Left renal pelvis (tissue), 4 donors: ENCODE measurements at places on chromosomes 6 and 20.
A peak's percentile ranks its signal among the peaks of the same experiment; 100 is the strongest.

GRCh38 chr6:43335469-43335868, 26.8 kb upstream of the CRIP3 start:
- DNase-seq = no peak

- DNase-seq = no peak
These were observed 2.6 kb downstream of the ASF1A start for GRCh38 chr6:118896339-118897136.

DNA sequence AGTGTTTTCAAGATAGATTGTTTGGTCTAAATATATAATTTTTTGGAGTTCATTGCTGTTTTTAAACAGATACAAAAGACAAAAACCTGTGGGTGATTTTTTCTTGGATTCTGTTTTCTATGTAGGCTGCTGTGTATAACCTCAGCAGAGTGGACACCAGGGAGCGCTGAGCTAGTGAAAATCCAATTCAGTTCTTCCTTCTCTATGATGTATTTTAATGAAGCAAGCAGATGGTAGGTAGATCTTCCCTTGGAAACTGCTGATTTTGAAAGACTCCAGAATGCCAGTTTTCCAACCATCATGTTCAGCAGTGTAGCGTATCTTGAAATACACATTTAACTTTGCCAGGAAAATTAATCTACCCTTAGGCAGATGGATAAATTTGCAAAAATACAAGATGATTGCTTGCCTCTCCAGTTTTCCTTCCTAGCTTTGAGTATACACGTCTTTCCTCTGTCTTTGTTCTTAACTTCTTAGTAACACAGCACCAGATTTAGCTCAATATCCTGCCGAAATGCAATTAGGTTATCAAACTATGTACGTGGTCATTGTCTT, 178.0 kb downstream of the PHF3 start:
- no peak for DNase-seq

DNA sequence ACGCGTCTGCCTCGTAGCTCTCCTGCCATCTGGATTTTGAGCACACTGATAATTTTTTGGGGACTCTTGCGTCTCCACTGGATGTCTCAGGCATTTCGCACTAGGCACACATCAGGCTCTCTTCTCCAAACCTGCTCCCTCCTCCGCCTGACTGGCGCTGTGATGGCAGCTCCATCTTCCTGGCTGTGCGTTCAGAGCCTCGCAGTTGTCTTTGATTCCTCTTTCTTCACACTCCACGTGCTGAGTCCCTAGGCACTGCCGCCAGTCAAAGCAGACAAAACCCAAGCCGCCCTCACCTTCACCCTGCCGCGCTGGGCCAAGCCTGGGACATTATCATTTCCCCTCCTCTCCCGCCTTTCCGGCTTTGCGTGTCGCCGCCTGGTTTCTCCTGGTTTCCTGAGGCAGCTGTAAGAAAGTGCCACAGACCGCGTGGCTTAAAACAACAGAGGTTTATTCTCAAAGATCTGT, 778 bp downstream of the PSMG4 start:
- no peak for DNase-seq

DNA sequence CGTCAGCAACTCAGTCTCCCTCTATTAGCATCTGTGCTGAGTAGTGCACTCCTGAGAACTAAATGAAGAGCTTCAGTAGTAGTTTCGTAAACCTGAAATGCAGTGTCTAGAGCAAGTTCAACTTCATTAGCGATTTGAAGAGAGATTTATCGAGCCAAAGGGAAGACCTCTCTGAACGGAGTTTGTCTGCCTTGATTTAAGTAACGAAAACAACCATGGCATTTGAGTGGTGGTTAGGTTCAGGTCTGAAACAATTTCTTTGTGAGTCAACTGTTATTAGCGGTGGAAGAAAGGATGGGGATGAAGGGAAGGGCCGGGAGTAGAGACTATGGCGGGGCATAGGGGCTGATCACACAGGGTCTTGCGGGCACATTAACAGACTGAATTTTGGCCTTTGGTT, 150.5 kb downstream of the BCAS1 start:
- no peak for DNase-seq

- DNase-seq = no peak
These were observed 164.5 kb downstream of the MTHFD1L start for GRCh38 chr6:151029970-151030369.

DNA sequence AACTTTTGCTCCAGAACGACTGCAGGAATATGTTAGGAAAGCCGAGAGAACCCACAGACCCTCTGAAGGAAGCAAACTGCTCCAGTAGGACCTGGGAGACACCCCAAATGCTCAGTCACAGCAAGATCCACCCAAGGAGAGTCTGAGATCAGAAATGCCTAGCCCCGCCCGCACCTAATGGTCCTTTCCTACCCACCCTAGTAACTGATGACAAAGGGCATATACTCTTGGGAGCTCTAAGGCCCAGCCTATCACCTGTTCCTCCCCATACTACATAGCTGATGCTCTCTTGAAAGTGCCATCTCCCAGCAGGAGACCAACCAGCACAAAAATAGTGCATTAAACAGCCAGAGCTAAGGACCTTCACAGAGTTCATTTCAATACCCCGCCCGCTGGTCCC, 67.6 kb downstream of the CD2AP start:
- DNase-seq = no peak

DNA sequence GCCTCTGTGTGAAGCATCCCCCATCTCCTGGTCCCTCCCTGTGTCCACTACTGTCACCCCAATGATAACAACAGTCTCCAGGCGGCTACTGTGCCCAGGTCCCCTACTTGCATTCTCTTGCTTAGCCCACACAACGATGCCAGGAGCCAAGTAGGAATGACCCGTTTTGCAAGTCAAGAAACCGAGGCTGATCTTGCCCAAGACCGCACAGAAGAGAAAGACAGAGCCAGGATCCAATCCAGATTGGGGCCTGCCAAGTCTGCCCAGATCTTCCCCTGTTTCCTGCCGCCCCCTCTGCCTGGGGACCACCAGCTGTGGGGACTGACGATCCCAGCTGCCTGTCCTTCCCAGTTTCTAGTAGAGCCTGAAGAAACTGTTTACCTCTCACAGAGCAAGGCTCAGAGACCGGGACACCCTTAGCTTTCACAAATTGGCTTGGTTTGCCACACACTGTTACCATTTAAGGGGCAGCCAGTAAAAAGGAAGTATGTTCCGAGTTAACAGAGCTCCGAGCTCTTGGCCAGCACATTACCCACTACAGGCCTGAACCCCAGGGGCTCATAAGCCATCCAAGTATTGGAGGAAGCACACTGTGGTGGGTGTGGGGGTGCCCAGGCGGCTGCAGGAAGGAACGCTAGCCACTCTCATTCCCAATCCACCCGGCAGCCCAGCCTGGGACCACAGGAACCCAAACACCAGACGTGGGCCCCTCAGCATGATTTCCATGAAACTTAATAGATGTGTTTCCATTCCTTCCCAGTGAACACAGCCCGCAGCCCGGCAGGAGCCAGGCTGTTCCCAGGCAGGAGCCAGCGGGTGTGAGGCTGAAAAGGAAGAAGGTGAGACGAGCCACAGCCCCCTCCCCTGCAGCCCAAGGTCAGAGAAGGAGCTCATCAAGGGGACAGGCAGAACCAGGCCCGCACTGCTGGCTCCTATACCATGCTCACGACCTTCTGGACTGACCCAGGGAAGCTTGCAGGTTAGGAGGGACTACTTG, 7.9 kb downstream of the KIAA1755 start:
- no peak for DNase-seq

- DNase-seq = no peak
These were observed 17.5 kb upstream of the PLCG1 start for GRCh38 chr20:41119614-41120561.

DNA sequence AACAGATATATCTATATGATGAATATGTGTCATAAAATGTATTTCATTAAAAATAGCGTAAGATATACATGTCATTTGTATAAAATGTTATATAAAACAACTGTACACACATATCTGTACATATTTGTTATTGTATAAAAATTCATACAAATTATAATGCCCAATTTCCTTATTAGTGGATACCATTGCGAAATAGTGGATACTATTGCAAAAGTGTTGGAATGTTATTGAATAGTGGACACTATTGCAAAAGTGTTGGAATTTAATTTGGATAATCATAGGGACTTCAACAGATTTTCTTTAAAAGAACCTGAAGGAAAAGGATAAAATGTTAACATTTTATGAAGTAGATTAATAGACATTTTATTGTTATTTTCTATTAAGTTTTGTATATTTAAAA, 487.4 kb downstream of the HAO1 start:
- no peak for DNase-seq

DNA sequence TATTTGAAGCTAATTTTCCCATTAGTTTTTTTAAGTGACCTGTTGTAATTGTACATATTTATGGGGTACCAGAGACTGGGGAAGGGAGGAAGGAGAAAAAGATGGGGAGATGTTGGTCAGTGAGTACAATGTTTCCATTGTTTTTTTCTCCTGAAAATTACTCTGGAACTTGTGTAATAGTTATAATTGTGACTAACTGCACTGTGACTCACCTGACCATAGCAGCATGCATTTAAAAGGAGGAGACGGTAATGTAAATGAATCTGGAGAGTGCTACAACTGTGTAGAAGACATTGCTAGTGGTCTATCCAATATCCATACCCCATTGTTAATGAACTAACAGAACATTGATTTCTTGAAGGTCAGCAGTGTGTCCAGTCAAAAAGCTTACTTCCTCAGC, 133.4 kb downstream of the RFPL4B start:
- no peak for DNase-seq

DNA sequence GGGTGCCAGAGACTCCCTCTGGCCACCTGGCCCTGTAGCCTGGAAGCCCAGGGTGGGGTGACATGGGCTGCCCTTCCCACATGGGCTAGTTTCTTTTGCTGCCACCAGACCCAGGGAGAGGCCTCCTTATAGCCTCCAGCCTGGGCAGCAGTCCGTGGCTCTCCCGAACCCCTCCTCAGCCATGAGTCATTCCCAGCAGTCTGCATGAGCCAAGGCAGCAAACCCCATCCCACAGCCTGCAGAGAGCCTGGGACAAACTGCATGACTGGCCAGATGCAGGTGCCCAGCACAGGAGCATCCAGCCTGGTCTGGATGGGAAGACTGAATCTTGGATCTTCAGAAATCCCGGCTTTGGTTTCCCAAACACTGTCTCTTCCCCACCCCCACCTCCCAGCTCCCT, 75.7 kb downstream of the MRPL14 start:
- no peak for DNase-seq

GRCh38 chr20:34375977-34376430, 12.9 kb downstream of the ITCH start:
- peak; percentile 74 for DNase-seq

DNA sequence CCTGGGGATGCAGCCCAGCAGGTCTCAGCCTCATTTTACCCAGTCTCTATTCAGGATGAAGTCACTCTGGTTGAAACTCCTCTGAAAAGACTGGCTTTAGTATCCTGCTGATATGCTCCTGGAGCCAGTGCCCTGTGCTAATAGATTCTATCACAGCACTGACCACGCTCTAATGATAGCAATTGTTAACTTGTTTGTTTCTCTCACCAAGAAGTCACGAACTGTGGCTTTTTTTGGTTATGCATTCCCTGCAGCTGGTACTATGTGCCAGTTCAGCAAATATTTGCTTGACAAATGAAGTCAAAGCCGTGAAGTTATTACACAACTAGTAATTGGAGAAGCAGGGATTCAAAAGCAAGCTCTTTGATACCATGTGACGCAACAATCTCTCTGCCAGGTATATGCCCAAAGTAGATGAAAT, 754.6 kb downstream of the KIF16B start:
- DNase-seq = no peak

GRCh38 chr6:1491591-1492319, 102.4 kb downstream of the FOXF2 start:
- DNase-seq = no peak

GRCh38 chr20:15619816-15620215, 953.4 kb downstream of the KIF16B start:
- DNase-seq = no peak

DNA sequence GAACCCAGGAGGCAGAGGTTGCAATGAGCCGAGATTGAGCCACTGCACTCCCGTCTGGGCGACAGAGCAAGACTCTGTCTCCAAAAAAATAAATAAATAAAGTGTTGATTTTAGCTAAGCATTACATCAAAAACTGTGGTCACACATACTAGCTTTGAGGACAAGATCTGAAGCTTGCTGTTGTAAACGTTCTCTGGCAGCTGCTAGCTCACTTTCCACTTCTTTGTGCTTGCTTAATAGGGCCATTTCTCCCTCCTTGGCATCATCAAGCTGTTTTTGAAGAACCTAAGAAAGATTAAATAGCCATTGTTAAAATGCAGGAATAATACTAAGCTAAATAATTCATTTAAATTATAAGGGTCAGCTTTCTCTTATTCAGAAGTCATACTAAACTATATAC, 55.7 kb downstream of the FAM184A start:
- no peak for DNase-seq

- no peak for DNase-seq
These were observed 171.5 kb downstream of the LY86 start for GRCh38 chr6:6760002-6760401.

DNA sequence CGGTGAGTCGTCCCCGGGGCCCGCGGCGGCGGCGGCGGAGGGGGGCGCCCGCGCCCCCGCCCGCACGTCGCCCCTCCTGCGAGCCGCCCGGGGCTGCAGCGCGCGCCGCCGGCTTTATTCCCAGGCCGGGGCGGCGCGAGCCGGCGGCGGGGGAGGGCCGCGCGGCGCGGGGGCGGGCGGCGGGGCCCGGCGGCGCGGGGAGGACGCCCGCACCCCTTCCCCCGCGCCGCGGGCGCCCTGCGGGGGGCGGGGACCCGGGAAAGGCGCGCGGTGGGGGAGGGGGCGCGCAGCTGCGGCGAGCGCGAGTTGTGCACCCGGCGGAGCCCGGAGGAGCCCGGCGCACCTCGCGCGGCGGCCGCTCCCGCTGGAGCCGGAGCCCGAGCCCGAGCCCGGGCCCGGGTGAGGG, 646 bp downstream of the HMGA1 start:
- DNase-seq = no peak

- no peak for DNase-seq
These were observed 143.3 kb downstream of the MYO6 start for GRCh38 chr6:75892384-75892783.

GRCh38 chr6:9025228-9025627, 589.9 kb upstream of the SLC35B3 start:
- DNase-seq = no peak

DNA sequence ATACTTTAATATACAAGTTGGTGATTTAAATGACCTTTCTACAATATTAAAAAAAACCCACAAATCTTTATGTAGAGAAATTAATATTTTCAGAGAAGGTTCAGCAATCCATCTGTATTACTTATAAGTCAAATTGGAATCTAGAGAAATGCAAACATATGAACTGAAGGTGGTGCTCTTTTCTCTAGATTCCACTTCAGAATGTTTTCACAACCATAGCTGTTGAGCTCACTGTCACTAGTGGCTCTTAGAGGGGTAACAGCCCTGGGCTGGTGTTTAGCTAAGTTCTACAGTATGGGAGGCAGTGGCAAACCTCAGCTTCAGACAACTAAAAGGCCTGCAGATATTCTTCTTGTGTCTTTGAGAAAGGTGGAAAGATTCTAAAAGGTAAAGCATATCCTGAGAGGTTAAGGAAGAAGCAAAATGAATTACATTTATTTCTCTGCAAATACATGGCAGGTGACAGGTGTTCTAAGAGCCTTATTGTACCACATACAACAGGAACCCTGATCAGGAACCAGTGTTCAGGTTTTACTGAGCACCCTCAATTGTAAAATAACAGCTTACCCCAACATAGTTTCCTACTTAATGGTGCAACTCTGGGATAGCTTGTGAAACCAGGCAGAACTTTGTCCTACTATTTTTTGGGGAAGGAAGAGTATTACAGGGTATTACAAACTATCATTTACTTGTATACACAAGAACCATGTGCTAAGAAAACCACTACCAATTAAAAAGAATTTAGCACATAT, 56.6 kb upstream of the SAMHD1 start:
- no peak for DNase-seq

GRCh38 chr20:21693322-21693721, 12.1 kb upstream of the PAX1 start:
- DNase-seq = no peak

GRCh38 chr6:72324591-72324990, 297.3 kb upstream of the KCNQ5 start:
- no peak for DNase-seq
